ENCODE measurements at places on chromosomes 1 and 21.

GRCh38 chr1:11499601-11500331 lies 20.8 kb downstream of the DISP3 start:
- DNase-seq, result peak; percentile 74

DNA sequence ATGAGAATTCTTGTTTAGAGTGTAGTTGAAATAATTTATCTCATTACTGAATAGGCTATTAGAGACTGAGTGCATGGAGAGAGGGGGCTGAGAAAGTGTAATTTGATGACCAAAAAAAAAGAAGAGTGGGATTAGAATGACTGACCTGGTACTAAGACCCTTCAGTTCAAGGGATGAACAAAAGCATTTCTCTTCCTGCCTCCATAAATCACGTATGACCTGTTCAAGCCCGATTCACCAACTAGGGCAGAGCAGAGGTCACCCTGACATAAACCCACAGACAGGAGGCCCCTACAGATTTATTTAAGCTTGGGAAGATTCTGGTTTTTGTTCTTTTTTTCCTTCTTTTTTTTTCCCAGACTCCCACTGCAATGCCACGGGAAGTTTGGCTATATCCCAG lies 123.7 kb upstream of the COP1 start:
- DNase-seq, result no peak

DNA sequence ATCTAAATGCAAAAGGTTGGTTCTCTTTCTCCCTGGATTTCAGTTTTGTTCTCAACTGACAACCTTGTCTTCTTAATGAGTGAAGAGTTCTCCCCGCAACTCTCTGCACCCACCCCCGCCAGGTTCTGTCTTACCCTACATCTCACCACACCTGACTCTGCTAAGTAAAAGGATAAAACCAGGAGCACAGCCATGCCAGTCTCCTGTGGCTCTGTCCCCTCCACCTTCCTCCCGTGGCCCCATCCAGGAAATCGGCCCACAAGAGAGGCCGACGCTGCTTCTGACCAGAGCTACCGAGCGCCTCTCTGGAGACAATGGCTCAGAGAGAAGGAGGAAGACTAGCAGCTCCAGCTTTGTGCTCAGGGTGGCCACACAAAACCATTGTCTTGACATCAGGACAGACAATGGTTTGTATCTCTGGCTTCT lies 72.2 kb downstream of the PLEKHA6 start:
- peak; percentile 59 for DNase-seq

- DNase-seq, result no peak
These were observed 127.0 kb upstream of the F3 start for GRCh38 chr1:94668528-94668927.

DNA sequence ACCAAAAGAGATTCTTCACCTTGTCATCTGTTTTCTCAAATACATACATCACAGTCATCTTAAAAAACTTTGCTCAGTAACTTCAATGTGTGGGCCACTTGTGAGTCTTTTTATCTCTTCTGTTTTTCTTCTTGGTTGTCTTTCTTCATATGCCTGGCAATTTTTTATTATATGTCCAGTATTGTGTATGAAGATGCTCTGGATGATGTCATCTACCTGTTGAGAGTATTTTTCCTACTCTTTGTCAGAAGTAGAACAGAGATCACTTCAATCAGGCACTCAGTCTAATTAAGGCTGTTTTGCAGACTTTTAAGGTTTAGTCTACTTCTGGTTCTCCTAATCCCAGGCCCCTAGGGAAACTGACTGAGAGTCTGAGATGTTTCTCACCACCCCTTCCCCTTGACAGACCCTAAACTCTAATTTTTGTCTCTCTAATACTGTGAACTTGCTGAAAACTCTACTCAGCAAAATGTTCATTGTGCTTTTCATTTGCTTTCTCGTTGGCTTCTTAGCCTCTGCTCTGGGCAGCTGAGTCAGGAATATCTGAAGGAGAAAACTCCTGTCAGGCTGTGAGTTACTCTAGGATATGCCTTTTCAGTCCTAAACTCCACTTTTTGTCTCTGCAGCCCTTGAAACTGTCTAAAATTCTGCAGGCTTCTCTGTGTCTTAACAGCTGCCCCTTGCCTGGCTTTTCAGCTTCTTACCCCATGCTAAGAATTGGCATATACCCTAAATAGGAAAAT lies 33.0 kb upstream of the DNAJC6 start:
- no peak for DNase-seq

- DNase-seq, result no peak
These were observed 28.7 kb downstream of the HYI start for GRCh38 chr1:43425045-43425444.

DNA sequence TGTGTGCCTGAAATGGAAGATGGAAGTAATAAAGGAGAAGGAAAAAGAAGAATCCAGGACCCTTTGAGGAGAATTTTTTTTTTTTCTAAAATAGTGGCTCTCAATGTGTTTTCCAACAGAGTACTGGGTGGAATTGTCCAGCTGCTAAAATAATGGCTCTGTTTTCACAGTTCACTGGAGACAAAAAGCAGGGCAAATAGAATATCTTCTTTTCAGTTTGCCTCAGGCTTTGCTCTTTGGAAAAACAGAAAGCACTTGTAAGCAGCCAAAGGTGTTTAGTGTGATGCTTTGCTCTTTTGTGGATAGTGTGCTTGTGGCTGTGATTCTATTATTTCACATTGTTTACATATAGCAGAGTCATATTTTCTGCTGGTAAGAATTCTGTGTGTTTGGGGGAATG lies 77.4 kb upstream of the MROH9 start:
- no peak for DNase-seq

GRCh38 chr1:66285618-66286270 lies 248.2 kb upstream of the SGIP1 start:
- no peak for DNase-seq

DNA sequence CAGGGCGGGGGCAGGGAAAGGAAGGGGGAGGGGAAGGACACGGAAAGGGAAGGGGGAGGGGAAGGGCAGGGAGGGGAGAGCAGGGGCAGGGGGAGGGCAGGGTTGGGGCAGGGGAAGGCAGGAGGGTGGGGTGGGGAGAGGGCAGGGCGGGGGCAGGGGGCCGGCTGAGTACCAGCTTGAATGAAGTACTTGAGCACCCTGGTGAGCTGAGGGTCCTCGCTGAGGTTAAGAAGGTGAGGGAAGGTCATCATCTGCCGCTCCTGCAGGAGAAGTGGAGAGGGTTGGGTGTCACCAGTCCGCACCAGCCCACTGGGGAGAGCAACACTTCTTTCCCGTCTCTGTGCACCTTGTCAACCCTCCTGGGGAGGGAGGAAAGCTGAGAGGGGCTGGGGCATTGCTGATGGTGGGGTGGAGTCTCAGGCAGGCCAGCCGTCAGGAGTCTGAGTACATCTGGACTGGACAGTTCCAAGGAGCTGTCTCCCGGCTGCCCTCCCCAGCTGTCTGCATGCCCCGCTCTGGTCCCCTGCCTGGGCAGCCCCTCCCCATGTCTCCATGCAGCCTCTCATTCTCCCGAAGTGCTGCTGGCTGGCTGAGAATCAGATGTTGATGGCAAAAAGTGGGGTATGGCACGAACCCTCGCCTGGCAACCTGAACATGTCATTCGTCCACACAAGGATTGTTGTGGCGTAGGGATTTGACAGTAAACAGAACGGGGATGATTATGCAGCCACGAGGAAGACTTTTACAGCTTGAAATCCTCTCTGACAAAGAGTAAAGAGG lies 70.0 kb downstream of the SCCPDH start:
- no peak for DNase-seq

DNA sequence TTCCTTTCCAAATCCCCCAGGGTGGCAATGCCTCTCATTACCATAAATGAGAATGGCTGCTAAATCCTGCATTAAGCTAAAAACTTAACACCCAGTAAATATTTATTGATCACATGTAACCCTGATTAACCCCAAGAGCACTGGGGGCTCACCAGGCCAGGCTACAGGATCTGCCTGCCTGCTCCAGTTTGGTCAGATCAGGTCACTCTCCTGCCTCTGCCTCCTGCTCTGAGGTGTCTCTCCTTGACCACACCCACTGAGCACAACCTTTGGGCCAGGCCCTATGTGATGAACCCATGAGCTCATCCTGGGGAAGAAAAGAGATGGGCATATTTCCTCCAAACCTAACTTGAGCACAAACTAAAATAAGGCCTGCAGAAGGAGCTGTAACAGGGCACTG lies 93.5 kb downstream of the TRABD2B start:
- no peak for DNase-seq

DNA sequence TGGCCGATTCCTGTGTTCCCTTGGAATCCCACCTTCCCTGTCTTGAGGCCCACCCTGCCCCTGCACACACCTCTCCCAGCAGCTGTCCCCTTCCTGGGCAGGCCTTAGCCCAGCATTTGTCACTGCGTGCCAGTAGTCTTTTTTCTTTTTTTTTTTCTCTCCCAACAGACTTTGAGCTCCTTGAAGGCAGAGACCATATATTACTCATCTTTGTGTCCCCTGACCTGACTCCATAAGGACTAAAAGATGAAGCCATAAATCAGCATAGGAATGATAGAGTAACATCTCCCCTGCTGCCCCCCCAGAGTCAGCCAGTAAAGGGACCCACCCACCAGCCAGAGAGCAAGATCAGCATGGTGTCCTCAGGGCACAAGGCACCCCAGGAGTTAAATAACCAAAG lies 27.4 kb downstream of the PIGM start:
- no peak for DNase-seq

DNA sequence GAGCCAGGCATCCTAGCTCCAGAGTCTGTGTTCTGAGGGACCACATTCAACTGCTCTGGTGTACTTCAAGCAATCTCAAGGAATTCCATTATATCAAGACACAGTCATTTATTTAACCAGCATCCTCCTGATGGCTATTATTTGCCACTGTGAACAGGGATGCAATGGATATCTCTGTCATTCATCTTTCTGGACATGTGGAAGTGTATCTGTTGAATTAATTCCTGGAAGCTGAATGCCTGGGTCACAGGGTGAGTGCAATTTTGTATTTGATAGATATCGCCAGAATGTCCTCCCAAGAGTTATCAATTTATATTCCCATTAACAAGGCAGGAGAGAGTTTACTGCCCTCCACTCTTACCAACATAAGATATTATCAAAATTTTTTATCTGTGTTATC lies 24.7 kb upstream of the LRP8 start:
- DNase-seq, result no peak

- DNase-seq, result no peak
These were observed 242.5 kb upstream of the VAMP3 start for GRCh38 chr1:7528386-7529198.

- DNase-seq, result no peak
These were observed 5.9 kb downstream of the SSR2 start for GRCh38 chr1:156014829-156015228.

DNA sequence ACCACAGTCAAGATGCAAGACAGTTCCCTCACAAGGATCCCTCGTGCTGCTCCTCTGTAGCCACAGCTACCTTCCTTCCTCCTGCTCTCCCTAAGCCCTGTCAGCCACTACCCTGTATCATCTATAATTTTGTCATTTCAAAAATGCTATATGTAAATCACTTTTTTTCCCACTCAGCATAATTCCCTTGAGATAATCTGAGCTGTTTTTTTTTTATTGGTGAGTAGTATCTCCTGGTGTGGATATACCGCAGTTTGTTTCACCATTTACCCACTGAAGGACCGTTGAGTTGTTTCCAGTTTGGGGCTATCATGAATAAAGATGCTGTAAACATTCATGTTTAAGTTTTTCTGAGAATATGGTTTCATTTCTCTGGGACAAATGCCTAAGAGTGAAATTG lies 88.2 kb downstream of the HUNK start:
- DNase-seq, result no peak

GRCh38 chr1:152380932-152381331 lies 21.1 kb upstream of the FLG2 start:
- DNase-seq, result no peak

- DNase-seq, result peak; percentile 35
These were observed 83.3 kb downstream of the MPZL1 start for GRCh38 chr1:167805041-167805556.

DNA sequence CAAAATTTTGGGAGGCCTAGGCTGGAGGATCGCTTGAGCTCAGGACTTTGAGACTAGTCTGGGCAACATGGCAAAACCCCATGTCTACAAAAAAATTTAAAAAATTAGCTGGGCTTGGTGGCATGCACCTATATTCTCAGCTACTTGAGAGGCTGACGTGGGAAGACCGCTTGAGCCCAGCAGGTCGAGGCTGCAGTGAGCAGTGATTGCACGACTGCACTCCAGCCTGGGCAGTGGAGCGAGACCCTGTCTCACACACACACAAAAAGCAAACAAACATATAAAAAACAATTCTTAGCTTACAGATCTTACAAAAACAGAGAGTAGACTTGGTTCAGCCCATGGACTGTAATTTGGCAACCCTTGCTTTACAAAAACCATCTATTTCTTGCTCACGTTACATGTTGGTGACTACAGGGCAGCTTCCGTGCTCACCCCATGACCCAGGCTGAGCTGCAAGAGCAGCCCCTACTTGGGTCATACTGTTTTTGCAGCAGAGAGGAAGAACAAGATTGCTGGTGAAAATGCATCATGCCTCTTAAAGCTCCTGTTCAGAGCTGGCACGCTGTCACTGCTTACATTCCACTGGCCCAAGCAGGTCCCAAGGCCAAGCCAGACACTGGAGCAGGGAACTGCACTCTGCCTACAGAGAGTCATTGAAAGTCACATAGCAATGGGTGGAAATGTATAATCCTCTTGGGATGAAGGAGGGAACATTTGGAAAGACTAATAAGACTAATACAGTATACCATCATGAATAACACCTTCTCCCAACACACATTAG lies 13.4 kb upstream of the ZBTB8A start:
- no peak for DNase-seq

- no peak for DNase-seq
These were observed 20.6 kb downstream of the LAMC2 start for GRCh38 chr1:183206538-183207122.

DNA sequence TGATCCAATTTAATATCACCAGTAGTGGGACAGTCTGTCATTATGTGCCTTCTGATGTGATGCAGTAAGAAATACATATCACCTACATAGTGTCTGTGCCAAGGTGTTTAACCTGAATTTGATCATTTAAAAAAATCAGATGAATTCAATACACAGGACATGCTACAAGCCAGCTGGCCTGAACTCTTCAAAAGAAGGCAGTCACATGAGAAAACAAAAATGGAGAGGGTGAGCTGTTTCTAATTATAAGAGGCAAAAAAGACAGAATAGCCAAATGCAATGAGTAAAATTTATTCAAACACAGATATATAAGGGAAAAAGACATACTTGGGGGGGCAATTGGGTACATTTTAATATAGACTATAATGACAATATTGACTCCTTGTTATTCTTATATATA lies 66.5 kb downstream of the ST3GAL3 start:
- no peak for DNase-seq

DNA sequence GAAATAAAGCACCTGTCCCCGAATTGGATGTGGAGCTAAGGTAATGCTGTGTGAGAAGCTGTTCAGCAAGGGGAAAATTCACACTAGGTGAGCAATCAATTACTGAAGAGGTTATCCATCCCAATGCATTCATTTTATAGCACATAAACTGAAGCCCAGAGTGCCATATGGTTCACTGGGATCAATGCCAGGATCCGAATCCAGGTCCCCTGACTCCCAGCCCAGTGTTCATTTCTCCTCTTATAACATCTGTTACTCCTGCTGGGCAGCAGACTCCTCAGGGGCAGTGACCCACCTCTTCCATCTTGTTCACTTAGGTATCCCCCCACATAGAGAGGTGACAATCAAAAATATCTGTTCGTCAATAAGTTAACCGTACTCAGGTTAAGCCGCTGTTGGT lies 13.2 kb upstream of the SEC16B start:
- no peak for DNase-seq
